Activated CD4-positive, alpha-beta T cell treated with anti-CD3 and anti-CD28 coated beads for 48 hours (primary cell): ENCODE measurements at places on chromosomes 13 and 19.

DNA sequence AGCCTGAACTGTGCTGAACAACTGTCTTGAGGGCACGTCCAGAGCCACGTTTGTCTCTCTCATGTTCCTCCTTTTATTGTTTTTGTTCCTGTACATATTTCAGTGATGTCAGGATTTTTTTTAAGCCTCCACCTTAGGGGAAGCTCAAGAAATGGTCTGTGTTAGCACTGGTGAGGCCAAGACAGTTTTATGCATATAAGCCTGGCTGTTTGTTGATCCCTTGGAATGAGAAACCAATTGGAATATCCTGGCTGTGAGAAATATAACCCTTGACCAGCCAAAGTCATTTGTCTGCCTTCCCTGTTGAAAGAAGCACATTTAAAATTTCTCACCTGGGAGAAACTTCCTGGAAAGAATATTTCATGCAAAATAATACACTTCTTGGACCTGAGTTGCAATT lies 115.8 kb downstream of the DNAJC15 start:
- no peak for DNase-seq

GRCh38 chr19:13613447-13613846 lies 107.2 kb upstream of the CACNA1A start:
- no peak for DNase-seq

DNA sequence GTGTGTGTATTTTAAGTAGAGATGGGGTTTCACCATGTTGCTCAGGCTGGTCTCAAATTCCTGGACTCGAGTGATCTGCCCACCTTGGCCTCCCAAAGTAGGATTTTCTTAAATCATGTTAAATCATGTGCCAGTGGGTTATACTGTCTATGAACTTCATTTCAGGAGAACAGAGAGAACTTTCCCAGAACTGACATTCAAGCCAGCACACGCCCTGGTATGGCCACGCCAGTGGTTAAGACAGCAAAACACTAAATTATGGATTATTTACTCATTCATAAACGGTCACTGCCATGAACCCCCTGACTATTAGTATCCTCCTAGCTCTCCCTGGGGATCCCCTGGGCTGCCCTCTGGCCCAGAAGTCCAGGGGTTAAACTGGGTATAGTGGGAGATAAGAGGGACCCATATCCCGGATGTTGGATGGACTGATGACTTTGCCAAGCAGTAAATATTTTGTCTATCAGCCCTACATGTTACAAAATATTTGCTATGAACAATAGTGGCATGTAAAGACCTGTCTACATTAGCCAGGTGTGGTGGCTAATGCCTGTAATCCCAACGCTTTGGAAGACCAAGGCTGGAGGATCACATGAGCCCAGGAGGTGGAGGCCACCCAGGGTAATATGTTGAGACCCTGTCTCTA lies 16.1 kb upstream of the STRN4 start:
- DNase-seq: no peak

GRCh38 chr19:55962186-55962585 lies 14.6 kb downstream of the NLRP8 start:
- no peak for DNase-seq
